Chondrocyte (in vitro differentiated cells): ENCODE measurements at places on chromosomes 6 and 20. TPM values are rescaled to one million over a fixed set of nuclear protein-coding genes. Genes with fewer than 3 reads are reported as not detected.

GRCh38 chr6:113512576-113512975 lies 344.6 kb upstream of the MARCKS start:
- H3K27ac ChIP-seq = no peak overlapping the region
- no peaks in the 10 kb centered on the region for H3K27me3 ChIP-seq
- DNase-seq = no peak
- no peaks in the 10 kb centered on the region for H3K4me1 ChIP-seq
- H3K4me3 ChIP-seq = no peak overlapping the region

DNA sequence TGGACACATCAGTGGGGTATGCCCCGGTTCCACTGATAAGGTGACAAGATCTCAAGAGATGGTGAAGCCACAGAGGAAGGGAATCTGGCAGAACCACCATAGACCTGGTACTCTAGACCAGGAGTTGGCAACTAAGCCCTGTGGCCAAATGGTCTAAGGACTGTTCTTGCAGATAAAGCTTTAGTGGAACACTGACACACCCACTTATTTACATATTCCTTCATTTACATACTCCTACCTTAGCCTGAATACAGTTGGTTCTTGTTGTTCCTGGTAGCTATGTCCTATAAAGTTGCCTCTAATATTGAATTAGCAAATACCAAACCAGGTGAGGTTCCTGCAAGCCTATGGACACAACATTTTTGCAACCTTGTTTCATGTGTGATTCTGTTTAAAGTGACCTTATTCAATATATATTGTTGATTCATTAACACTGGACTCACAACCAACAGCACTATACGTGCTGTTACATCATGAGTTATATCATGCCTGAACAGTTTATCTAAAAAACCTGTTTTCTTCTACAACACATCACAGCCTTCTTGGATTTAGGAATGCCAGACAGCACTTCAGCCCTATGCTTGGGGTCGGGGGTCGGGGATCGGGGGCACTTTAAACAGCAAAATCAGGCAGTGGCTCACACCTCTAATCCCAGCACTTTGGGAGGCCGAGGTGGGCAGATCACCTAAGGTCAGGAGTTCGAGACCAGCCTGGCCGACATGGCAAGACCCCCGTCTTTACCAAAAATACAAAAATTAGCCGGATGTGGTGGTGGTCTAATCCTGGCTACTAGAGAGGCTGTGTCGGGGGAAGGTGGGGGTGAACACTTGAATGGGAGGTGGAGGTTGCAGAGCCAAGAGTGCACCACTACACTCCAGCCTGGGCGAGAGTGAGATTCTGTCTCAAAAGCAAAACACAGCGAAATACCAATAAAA lies 2.5 kb downstream of the CCDC167 start:
- DNase-seq = no peak
- H3K27me3 ChIP-seq = no peaks in the 10 kb centered on the region
- no peak overlapping the region for H3K4me3 ChIP-seq
- no peak overlapping the region for H3K27ac ChIP-seq

DNA sequence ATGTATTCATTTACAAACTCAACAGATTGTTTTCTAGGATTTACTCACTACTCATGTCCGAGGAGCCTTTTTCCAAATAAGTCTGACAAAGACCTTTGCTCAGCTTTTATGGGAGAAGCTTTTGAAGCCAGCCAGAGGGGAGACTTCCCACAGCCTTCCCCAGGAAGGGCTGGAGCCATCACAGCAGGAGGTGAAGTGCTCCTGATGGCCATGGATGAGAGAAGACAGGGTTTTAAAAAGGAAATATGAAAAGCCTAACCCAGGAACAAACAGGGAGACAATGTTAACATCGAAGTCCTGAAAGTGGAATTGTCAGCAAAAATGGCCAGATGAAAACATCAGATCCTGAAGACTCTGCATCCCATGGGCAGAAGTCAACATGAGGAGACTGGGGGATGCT lies 11.6 kb upstream of the TAGAP start:
- peaks cover 37% of the 10 kb centered on the region for H3K27me3 ChIP-seq
- no peak for DNase-seq
- H3K4me1 ChIP-seq = no peaks in the 10 kb centered on the region
- H3K27ac ChIP-seq = no peak overlapping the region

- H3K4me1 ChIP-seq = no peaks in the 10 kb centered on the region
- DNase-seq = no peak
- H3K4me3 ChIP-seq = no peak overlapping the region
- no peaks in the 10 kb centered on the region for H3K27me3 ChIP-seq
These were observed 43.0 kb upstream of the SYNCRIP start for GRCh38 chr6:85685713-85686112.

GRCh38 chr20:48826883-48827771 lies 672 bp downstream of the PREX1 start:
- peaks cover 42% of the 10 kb centered on the region for H3K4me1 ChIP-seq
- H3K27ac ChIP-seq = no peak overlapping the region
- no peak for DNase-seq
- peak overlapping the region; percentile 80 for H3K4me3 ChIP-seq
- H3K27me3 ChIP-seq = no peaks in the 10 kb centered on the region

DNA sequence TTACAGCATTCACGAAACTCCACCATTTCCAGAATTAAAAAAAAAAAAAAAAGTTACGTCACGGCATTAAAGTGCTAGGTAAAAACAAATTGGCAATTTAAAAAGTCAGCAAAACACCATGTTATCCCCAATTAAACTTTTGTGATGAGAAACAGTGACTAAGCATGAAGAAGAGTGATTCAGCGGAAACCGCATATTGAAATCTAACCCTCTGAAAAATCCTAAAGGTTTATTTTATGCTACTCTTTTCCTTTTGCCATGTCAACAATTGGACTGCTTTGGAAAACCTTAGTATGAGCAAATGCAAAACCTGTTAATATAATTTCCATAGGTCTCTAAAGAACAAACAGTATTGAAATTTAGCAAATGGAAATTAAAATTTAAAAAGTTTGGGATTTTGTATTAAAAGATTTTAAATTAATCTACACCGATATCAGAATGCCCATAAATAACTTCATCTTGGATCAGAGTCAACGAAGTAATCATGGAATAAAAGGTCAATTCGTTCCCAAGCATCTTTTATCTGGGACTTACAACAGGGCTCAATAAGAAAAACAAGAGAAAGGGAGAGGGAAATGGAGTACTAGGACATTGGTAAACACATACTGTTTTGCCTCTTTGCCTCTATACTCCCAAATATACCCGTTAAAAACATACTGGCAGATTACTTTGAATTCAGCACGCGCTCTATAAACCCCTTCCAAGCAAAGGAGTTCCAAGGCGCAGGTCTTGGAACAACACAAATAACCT lies 1.1 kb downstream of the FBXO30 start:
- H3K27me3 ChIP-seq = no peaks in the 10 kb centered on the region
- H3K36me3 ChIP-seq = peaks cover 2% of the 10 kb centered on the region
- peak overlapping the region; percentile 95 for H3K27ac ChIP-seq
- H3K4me1 ChIP-seq = peaks cover 52% of the 10 kb centered on the region
- DNase-seq = no peak
- H3K4me3 ChIP-seq = peak overlapping the region; percentile 83

- DNase-seq = no peak
- no peak overlapping the region for H3K4me3 ChIP-seq
- peaks cover 10% of the 10 kb centered on the region for H3K4me1 ChIP-seq
- H3K27me3 ChIP-seq = no peaks in the 10 kb centered on the region
- H3K27ac ChIP-seq = no peak overlapping the region
These were observed 546.5 kb downstream of the PRKN start for GRCh38 chr6:162181111-162181510.

- H3K4me1 ChIP-seq = peaks cover 47% of the 10 kb centered on the region
- DNase-seq = no peak
- H3K27ac ChIP-seq = no peak overlapping the region
- no peaks in the 10 kb centered on the region for H3K36me3 ChIP-seq
- H3K4me3 ChIP-seq = no peak overlapping the region
These were observed 10.1 kb downstream of the NUS1 start for GRCh38 chr6:117685359-117685758.

DNA sequence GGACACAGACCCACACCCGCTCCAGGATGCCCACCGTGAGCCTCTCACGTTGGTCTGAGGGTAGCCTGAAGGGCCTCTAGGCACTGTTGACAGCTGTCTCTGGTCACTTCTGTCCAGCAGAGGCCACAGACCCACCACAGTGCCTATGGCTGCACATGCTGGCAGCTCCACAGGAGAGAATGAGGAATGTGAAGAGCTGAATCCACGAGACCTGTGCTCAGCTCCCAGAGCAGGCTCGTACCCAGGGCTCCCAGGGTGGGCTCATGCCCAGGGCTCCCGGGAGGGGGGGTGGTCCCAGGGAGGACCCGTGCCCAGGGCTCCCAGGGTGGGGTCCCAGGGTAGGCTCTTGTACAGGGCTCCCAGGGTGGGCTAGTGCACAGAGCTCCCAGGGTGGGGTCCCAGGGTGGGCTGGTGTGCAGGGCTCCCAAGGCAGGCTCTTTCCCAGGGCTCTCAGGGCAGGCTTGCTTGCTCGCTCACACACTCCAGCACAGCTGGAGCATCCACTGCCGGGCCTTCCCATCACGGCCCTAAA lies 201.0 kb downstream of the SYNDIG1 start:
- peak; percentile 84 for DNase-seq
- no peaks in the 10 kb centered on the region for H3K27me3 ChIP-seq
- H3K4me3 ChIP-seq = no peak overlapping the region
- no peaks in the 10 kb centered on the region for H3K36me3 ChIP-seq

GRCh38 chr20:44123874-44124535 lies 63.0 kb downstream of the JPH2 start:
- H3K4me3 ChIP-seq = no peak overlapping the region
- H3K4me1 ChIP-seq = peaks cover 3% of the 10 kb centered on the region
- DNase-seq = no peak

DNA sequence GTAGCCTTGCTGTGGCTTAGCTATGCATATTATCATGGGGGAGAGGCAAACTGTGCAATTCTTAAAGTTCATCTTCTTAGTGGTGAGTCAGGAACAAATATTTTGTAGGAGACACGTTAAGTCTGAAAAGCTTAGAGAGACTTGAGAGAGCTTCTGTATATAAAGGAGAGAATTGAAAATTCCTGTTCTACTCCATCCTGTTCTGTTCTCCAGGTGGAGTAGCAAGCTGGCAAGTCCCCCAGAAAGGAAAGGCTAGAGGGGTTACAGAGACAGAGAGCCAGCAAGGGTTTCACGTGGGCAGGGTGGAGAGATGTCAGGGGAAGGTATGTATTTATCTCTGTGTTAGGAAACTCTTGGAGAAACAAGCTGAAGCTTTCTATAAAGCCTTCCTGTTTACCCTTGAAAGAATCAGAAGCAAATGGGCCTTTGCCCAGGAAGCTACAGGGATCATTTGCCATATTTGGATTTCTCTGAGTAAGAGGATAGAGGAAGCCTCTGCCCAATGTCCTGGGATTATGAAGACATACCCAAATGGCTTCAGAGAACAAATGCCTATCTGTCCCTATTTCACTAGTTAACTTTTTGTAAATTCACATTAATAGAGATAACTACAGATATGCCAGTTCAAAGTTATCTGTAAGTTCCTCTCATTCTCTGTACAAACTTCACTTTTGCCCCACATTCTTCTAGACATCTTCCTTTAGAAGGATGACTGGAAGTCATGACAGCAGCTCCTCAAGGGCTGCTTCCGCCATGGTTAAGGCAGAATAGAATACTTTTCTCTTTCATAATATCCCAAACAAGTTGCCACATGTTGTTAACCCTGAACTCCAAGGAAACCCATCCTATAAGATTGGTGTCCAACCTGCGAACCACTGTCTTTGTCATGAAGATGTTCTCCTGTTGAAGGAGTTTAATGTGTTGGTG lies 126.7 kb upstream of the NEDD9 start:
- peaks cover 4% of the 10 kb centered on the region for H3K36me3 ChIP-seq
- H3K27ac ChIP-seq = no peak overlapping the region
- DNase-seq = no peak
- H3K4me3 ChIP-seq = no peak overlapping the region
- peaks cover 38% of the 10 kb centered on the region for H3K4me1 ChIP-seq

DNA sequence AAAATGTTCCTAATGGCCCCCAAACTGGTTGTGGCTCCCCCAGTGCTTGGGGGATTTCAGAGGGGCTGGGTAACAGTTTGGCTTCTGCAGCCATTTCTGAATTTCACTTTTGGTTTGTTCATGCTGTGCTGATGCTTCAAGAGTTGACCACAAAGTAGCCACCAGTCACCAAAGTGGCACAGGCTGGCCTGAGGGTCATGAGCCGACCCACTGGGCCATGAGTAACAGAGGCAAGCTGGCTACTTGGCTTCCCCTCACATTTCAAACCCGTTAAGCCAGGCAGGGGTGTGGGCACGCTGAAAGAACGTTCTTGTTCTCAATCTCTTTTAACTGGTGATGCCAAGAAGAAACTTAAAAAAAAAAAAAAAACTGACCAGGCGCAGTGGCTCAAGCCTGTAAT lies 15.1 kb upstream of the NXT1 start:
- H3K4me3 ChIP-seq = no peak overlapping the region
- no peaks in the 10 kb centered on the region for H3K27me3 ChIP-seq
- H3K36me3 ChIP-seq = no peaks in the 10 kb centered on the region
- DNase-seq = no peak
- H3K27ac ChIP-seq = no peak overlapping the region
- no peaks in the 10 kb centered on the region for H3K4me1 ChIP-seq

DNA sequence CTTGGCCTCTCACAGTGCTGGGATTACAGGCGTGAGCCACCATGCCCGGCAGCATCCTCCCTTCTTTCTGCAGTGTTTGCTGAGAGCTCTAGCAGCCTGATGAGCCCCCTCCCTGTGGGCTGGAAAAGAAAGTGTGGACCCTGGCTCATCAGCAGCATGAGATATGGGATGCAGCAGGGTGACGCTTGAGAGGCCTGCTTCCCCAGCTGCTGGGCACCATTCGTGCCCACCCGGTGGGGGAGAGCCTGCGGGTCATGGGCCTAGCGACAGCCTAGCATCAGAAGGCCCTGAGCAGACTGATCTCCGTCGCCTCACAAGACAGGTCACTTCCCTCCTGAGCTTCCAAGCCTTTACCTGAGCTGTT lies 16.0 kb upstream of the CCDC167 start:
- no peak overlapping the region for H3K4me3 ChIP-seq
- no peak overlapping the region for H3K27ac ChIP-seq
- H3K4me1 ChIP-seq = peaks cover 21% of the 10 kb centered on the region
- no peaks in the 10 kb centered on the region for H3K36me3 ChIP-seq

- no peak overlapping the region for H3K27ac ChIP-seq
- H3K4me3 ChIP-seq = no peak overlapping the region
- peaks cover 6% of the 10 kb centered on the region for H3K36me3 ChIP-seq
- H3K4me1 ChIP-seq = peaks cover 64% of the 10 kb centered on the region
- peaks cover 33% of the 10 kb centered on the region for H3K27me3 ChIP-seq
These were observed 7.7 kb downstream of the TFAP2A start for GRCh38 chr6:10407018-10407673.

DNA sequence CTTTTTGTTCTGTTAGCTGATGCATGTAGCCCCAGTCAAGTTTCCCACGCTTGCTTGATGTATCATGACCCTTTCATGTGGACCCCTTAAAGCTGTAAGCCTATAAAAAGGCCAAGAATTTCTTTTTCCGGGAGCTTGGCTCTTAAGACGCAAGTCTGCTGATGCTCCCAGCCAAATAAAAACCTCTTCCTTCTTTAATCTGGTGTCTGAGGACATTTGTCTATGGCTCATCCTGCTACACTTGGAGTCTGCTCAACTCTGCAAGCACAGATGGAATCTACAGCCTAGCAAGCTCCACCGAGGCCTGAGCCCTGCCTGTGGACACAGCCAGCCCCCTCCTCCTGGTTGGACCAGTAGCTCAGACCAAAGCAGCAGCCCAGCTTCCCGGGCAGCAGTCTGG lies 3.4 kb downstream of the CST2 start:
- H3K4me3 ChIP-seq = no peak overlapping the region
- no peaks in the 10 kb centered on the region for H3K36me3 ChIP-seq
- H3K27me3 ChIP-seq = peaks cover 2% of the 10 kb centered on the region
- peaks cover 4% of the 10 kb centered on the region for H3K4me1 ChIP-seq
- DNase-seq = no peak

The CDSN gene
- total RNA-seq = 0.12 TPM in 1 of 3 replicates, not detected in the others

The SSTR4 gene
- total RNA-seq = 0.33 TPM in 1 of 3 replicates, not detected in the others

The VNN1 gene
- total RNA-seq = not detected in 3 replicates

The LTB gene
- total RNA-seq = not detected in 3 replicates
